NCI-H510A (cell line): ENCODE measurements at places on chromosomes 1 and 21.

GRCh38 chr1:77706321-77706720, 23.9 kb upstream of the ZZZ3 start:
- no peak for DNase-seq

- no peak for DNase-seq
Measured at GRCh38 chr1:17655169-17655568, 100.0 kb upstream of the ACTL8 start.

GRCh38 chr1:193111641-193112090, 6.5 kb upstream of the GLRX2 start:
- no peak for DNase-seq

DNA sequence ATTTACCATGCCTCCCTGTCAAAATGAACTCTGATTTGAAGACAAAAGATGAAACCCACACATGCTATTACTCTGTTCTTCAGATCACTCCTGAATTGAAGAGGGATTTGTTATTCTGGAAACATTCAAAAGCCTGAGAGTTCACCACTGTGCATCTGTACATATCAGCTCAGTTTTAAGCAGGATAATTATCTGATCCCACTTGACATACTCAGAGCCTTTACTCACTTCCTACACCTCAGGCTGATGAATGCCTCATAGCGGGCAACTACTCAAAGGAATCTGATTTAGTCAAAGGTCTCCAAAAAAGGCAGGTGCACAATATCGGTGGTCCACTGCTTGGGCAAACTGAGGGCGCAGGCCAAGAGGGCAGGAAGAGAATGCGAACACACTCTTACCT, 47.5 kb upstream of the LPAR3 start:
- DNase-seq: no peak

DNA sequence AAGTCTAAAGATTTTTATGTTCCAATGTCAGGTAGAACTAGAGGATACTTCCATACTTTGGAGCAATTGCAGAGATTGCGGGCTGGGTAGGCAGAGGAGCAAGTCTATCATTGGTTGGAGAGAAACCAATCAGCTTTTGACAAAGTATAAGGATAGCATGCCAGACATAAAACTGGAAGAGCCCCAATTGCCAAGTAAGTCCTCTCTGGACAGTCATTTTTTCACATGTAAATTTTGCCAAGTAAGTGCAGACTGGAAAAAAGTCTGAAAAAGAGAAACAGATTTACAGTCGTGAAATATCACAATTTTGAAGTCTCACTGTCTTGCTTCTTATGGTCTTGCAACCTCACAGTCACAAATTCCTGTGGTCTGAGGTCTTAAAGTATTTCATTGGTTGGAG, 131.4 kb upstream of the C21orf91 start:
- DNase-seq: no peak

GRCh38 chr1:152959801-152960451, 10.5 kb upstream of the SPRR4 start:
- DNase-seq: no peak

GRCh38 chr1:115266729-115267421, 71.2 kb downstream of the NGF start:
- no peak for DNase-seq

DNA sequence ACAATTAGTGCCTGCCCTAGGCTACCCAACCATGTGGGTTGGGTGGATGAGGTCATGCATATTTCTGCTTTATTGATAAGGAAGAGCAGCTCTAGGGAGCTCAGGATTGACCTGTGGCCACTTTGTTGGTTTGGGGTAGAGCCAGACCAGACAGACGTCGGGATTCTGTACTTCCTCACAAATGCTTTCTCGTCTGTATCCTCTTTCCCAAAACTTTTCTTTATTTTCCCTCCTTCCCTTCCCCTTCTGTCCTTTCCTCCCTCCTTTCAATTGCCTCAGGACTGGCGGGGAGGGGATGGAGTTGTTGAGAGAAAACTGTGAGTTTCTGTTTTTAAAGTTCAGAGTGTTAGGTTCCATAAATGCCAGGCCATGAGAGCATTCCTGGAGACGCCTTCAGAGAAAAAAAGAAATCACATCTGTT, 68.0 kb downstream of the UCK2 start:
- no peak for DNase-seq

DNA sequence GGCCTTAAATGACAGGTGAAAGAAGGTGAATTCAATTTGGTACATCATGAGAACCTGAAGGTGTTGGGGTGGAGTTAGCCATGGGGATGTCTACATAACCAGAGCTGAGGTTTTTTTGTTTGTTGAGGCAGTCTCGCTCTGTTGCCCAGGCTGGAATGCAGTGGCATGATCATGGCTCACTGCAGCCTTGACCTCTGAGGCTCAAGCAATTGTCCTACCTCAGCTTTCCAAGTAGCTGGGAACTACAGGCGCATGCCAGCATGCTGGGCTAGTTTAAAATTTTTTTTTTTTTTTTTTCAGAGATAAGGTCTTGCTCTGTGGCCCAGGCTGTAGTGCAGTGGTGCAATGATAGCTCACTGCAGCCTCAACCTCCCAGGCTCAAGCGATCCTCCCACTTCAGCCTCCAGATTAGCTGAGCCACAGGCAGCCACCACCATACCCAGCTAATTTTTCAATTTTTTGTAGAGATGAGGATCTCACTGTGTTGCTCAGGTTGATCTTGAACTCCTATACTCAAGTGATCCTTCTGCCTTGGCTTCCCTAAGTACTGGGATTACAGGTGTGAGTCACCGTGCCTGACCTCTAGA, 1.9 kb upstream of the MPZ start:
- DNase-seq: no peak

GRCh38 chr1:5511381-5512097, 480.7 kb downstream of the NPHP4 start:
- DNase-seq: no peak

- no peak for DNase-seq
Measured at GRCh38 chr1:8746554-8746953, 70.9 kb downstream of the RERE start.
